Stimulated activated CD4-positive, alpha-beta T cell treated with anti-CD3 and anti-CD28 coated beads, Interleukin-2, amount 100 ng/mL, for 48 hours (primary cell): ENCODE measurements at places on chromosomes 13 and 19.

DNA sequence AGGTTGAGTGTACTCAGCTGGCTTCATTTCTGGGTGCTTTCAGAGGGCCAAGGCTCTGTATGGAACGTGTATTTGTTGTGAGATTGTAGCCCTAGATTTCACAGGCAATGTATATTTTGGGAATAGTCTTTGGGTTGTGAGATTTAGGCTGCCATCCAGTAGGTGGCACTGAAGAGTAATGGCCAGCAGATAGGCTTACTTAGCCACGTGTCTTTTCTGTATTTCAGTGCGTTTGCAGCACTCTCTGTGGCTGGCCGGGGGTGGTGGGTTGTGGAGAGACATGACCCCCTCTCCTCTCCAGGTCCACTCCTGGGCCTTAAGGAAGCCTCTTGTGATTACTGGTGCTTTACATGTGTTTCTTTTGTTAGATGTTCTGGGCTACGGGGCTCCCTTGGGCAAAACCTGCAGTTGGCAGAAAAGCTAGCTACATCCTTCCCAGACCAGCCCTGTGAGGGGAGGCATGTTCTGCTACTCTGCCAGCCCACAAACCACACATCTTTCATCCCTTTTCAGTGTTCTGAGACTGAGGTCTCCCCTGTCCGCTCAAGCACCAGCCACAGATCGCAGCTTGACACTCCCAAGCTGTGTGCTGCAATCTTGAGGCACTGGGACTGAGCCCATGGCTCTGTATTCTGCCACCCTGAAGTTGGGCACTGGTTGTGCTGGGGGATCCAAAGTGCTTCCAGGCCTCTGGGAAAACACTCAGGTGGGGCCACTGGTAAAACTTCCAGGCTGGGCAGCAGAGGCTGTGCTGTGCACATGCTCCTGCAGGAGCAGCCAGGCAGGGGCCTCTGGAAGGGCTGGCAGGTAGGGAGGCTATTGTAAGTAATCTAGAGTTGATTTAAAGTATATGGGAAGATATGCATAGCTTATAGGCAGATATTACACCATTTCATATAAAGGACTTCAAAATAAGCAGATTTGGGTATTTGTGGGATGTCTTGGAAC, 1096.8 kb upstream of the PCDH20 start:
- DNase-seq, result no peak

DNA sequence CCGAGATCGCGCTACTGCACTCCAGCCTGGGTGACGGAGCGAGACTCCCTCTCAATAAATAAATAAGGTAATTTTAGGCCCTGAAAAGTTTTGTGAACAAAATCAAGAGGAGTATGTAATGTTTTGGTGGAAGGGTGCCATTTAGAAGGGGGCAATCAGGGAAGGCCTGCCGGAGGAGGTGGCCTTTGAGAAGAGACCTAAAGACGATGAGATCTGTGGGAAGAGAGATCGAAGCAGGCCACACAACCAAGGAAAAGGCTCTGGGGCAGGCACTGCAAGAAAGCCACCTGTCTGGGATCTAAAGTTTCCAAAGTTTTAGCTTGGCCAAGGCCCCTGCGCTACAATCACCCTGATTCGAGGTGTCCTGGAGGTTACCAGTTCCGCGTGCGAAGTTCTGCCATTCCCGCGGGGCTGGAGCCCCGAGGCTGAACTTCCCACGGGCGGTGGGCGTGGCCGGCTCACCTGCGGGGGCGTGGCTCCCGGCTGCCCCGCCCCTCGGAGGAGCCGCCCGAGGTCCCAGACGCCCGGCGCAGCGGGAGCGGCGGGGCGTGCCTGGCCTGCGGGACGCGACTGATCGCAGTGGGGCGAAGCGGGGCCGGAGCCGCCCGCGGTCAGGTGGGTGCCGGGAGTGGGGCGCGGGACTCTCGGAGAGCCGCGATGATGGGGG, at the start of gene KLC3:
KLC3 (plus strand) TSS at position 519 of the 667 bp plus-strand sequence. CDS start 4,792 bp downstream, outside the sequence.
- peak; percentile 42 for DNase-seq

DNA sequence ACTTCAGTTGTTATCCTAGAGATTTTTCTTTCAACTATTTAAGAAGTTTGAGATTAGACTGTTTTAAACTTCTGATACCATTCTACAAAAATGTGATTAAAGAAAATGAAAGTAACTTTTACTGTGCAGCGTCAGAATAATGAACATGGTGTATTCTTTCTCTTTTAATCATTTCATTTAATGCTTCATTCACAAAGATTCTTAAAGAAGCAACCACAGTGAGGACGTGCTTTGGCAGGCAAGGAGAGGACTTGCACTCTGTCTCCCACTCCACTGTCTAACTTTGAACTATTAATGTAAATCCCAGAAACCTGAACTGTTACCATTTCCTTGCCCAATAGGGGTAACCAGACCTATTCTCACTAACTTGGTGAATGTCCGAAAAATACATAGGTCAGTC, 137.0 kb downstream of the KCNRG start:
- DNase-seq, result no peak

- no peak for DNase-seq
Observed at GRCh38 chr13:97185291-97185690, 36.8 kb upstream of the MBNL2 start.

- DNase-seq, result no peak
Observed at GRCh38 chr13:50589139-50589538, 254.4 kb downstream of the DLEU7 start.

GRCh38 chr13:111392486-111392885, 72.0 kb downstream of the TEX29 start:
- no peak for DNase-seq

GRCh38 chr13:73189776-73190175, 131.0 kb downstream of the KLF5 start:
- no peak for DNase-seq

GRCh38 chr13:44576351-44577235, 463 bp upstream of the TSC22D1 start:
- peak; percentile 18 for DNase-seq

DNA sequence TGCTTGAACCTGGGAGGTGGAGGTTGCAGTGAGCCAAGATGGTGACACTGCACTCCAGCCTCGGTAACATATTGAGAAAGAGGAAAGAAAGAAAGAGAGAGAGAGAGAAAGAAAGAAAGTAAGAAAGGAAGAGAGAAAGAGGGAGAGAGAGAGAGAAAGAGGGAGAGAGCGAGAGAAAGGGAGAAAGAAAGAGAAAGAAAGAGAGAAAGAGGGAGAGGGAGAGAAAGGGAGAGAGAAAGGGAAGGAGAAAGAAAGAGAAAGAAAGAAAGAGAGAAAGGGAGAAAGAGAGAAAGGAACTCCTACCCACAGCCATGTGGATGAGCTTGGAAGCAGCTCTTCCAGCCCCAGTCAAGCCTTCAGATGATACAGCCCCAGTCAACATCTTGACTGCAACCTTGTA, 46.7 kb downstream of the ZNRF4 start:
- no peak for DNase-seq

- no peak for DNase-seq
Observed at GRCh38 chr13:112624602-112625430, 36.9 kb upstream of the TUBGCP3 start.

DNA sequence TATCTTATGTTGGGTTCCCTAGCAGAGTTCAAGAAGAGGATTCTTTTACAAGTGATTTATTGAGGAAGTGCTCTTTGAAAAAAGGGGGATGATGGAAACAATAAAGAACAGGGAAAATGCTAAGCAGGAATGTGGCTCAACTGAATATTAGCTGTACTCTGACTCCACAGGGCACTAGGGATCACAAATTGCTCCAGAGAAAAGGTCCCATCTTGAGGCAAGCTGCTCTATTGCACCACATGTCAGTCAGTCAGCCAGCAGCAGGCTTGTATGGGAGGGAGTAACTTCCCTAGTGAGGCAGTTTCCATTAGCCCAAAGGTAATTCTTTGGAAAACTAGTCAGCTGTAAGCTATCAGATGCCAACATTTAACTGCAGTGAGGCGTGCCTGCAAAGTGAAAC, 73.3 kb upstream of the FNDC3A start:
- no peak for DNase-seq

DNA sequence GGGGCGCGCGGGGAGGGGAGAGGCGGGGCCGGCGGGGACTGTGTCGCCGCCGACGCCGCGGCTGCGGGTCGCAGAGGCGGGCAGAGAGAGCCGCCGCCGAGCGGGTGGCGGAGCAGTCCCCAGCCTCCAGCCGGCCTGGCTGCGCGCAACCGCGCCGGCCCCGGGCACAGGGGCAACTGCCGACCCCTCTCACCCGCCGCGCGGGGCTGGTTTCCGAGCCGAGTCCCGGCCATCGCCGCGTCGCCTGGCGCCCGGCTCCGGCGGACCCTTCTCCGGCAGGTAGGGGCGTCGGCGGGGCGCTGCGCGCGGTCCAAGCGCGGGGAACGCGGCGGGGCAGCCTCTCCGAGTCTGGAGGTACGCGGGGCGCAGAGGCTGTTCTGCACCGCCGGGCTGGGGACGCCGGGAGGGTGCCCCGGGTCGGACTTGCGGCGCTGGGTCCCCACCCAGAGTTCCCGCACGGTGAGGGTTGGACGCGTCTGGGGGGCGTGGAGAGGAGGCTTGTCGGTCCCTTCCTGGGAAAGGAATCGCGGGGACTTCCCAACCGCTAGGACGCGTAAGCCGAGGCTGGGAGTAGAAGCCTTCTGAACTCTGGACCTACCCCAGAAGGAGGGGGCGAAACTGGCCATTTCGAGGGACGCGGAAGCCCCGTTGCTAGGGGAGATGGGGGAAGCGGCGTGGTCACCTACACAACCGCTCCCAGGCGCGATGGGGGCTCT, 133.6 kb upstream of the MYO16 start:
- DNase-seq, result no peak

- no peak for DNase-seq
Observed at GRCh38 chr19:47786566-47786965, 8.1 kb downstream of the SELENOW start.

DNA sequence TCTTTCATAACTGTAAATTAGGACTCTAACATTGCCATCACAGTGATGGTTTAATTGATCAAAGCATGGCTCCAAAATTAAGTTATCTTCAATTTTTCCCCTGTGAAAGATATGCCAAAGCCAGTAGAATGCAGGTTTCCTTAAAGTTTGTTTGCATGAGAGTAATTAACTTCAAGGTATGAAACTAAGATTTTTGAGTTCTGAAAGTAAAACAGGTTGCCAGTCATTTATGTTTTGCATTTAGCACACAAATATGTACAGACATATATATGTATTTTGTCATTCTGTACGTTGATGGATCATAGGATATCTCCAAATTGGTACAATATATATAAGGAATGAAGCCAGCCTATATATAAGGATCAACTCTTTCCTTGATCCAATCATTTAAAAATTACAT, 23.6 kb upstream of the NDFIP2 start:
- no peak for DNase-seq

DNA sequence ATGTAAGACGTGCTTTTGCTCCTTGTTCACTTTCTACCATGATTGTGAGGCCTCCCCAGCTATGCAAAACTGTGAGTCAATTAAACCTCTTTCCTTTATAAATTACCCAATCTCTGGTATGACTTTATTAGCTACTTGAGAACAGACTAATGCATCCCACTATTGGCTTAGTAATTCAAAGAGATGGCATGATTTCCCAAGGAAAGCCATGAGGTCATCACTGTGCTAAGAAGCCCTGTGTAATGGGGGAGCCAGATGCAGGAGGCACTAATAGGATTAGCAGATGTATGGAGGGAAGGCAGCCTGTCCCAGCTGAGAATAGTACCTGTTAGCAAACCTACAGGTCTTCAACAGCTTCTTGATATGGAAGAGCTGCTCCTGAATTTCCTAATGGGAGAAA, 38.1 kb downstream of the RUBCNL start:
- no peak for DNase-seq
